HFF-Myc (cell line): ENCODE measurements at places on chromosomes 11 and 22.

DNA sequence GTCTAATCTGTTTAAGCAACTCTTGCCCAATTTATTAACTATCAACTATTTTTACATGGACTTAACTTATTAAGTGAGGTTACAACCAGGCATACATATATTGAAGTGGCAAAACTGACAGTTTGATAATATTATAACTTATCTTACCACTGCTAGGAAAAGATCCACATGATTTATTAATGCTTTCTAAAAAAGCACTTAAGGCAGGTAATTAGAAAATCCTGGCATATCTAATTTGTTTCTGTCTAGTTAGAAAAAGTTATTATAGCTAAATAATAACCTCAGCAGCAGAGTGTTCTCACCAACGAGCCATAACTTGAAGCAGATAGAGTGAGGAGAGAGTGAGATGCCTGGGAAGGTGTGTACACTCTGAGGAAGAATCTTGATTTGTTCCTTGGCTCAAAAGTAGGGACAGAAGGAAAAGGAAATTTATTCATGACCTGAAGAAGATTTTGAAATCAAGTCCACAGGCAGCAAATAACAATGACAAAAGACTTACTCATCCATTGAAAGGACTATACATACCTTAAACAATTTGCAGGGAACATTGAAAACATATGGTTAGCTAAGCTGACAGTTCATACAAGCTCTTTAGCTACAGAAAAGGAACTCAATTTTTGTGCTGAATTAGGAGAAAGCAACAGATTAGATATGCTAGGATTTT, 7.1 kb upstream of the MUC15 start:
- DNase-seq, result peak; percentile 10

DNA sequence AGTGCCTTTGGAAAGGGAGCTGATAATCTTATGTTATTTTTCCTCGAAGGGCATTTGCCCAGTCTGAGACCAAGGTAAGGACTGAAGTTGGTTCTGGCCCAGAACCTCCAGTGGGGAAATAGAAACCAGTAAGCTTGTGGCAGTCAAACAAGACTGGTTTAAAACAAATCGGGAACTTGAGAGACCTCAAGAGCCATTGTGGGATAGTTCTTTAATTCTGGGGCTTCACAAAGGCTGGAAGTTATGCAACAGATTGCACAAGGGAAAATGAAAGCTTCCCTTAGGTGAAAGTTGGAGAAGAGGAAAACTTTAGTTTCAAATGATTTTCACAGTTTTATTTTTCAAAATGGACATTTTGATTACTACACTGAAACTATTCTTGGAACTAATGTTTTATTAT, 33.5 kb upstream of the RAB38 start:
- DNase-seq, result no peak

DNA sequence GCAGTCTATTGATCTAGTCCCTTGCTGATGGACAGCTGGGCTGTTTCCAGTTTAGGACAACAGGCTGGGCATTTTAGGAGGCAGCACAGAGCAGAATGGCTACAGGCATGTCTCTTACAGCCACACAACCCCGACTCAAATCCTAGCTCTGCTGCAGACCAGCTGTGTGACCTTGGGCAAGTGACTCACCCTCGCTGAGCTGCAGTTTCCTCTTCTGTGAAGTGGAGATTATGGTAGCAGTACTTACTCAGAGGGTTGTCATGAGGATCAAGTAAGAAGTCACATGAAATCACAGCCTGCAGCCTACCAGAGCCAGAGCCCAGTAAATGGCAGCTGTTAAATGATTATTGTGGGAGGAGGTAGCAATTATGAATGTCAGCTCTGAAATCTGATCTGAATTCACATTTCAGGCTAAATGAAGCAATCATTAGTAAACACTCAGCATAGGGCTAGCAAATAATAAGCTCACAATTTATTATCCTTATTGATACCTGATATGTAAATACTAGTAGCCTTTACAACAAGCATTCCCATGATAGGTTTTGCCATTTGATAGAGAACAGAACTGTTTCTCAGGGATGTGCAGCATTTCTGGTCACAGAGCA, 58.9 kb downstream of the MYEOV start:
- peak; percentile 95 for DNase-seq

GRCh38 chr11:98703779-98704556, 316.8 kb upstream of the CNTN5 start:
- DNase-seq, result no peak

- DNase-seq, result peak; percentile 39
These were observed 37.0 kb upstream of the DNAJB7 start for GRCh38 chr22:40898850-40899357.

- DNase-seq, result no peak
These were observed 471.9 kb downstream of the MIAT start for GRCh38 chr22:27129266-27129665.

DNA sequence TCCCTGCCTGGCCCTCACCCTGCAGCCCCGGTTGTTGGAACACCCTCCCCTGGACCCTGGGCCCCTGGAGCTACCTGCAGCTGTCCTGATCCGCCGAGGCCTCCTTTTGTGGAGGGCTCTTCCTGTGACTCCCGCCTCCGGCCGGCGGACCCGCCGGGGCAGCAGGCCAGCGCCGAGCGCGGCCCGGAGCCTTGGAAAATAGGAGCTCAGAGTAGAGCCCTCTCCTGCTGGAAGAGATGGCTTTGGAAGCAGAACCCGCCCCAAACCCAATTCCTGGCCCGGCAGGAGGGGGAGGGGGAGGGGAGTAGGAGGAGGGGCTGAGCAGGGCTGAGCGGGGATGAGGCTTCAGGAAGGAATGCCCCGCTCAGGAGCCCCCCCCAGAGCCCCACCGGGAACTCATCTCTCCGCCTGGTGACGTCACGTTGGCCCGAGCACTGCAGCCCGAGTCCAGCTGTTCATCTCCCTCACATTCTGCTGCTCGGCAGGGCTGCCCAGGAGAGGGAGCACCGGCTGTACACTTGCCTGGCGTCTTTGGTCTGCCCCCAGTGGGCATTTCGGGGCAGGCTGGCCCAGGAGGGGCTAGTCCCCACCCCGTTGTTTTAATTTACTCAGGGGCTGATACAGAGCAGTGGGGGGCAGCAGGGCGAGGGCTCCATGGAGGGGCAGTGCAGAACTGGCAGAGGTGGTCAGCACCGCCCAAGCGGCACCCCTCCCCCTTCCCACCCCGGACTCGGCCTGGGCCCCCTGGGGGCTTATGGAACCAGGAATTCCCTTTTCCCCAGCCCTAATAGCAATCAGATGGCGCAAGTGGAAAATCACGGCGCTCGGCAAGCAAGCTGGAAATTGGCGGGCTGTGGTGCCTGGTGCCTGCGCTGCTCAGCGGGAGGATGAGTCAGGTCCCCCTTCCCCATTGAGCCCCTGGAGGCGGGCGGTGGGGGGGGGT, at the start of gene MRGPRF:
Gene MRGPRF (minus strand): TSS at position 238 of the 943 bp plus-strand sequence. CDS start 3,345 bp downstream, outside the sequence.
- DNase-seq, result peak; percentile 86

GRCh38 chr11:28347371-28347770, 239.2 kb downstream of the METTL15 start:
- no peak for DNase-seq
